ENCODE measurements at places on chromosomes 5 and 9. TPM values are rescaled to one million over a fixed set of nuclear protein-coding genes. Genes with fewer than 3 reads are reported as not detected.

Gene SV2C
- 0.08 TPM for polyA plus RNA-seq

Gene TAS2R1
- polyA plus RNA-seq, result 0.42 TPM

Gene PGM5
- polyA plus RNA-seq, result 38.2 TPM

Gene PDE6A
- 0.25 TPM for polyA plus RNA-seq

Gene TPPP
- 7.3 TPM for polyA plus RNA-seq

Gene LCN1
- not detected for polyA plus RNA-seq

Gene SH3RF2
- polyA plus RNA-seq, result 5.4 TPM

Gene NRG2
- polyA plus RNA-seq, result 0.88 TPM

Gene EIF4E1B
- polyA plus RNA-seq, result not detected

Gene LPAR1
- 25.9 TPM for polyA plus RNA-seq

Gene IL7R
- 0.45 TPM for polyA plus RNA-seq

Gene CTNND2
- 2.8 TPM for polyA plus RNA-seq

Gene AGXT2
- polyA plus RNA-seq, result 45.6 TPM

Gene SELENOP
- polyA plus RNA-seq, result 433 TPM

Gene UTP15
- polyA plus RNA-seq, result 22.8 TPM

Gene TMEM252
- polyA plus RNA-seq, result 7.7 TPM

Gene TTC16
- 0.28 TPM for polyA plus RNA-seq

Gene TXN
- polyA plus RNA-seq, result 173 TPM

Gene SMIM33
- polyA plus RNA-seq, result 0.05 TPM

Gene ADAM19
- 8.8 TPM for polyA plus RNA-seq

Gene MED10
- 39.5 TPM for polyA plus RNA-seq

Gene FANCG
- 58.0 TPM for polyA plus RNA-seq

Gene CDH6
- 89.6 TPM for polyA plus RNA-seq

Gene RACK1
- polyA plus RNA-seq, result 2,486 TPM

Gene FAM81B
- 3.8 TPM for polyA plus RNA-seq

Gene WDR31
- polyA plus RNA-seq, result 7.7 TPM

Gene ZNF483
- polyA plus RNA-seq, result 3.9 TPM

Gene CEL
- polyA plus RNA-seq, result 4.7 TPM

Gene TRAF2
- polyA plus RNA-seq, result 12.7 TPM

Gene FOXD4L6
- not detected for polyA plus RNA-seq
